ENCODE measurements at places on chromosomes 1 and 21. TPM values are rescaled to one million over a fixed set of nuclear protein-coding genes. Genes with fewer than 3 reads are reported as not detected.

DNA sequence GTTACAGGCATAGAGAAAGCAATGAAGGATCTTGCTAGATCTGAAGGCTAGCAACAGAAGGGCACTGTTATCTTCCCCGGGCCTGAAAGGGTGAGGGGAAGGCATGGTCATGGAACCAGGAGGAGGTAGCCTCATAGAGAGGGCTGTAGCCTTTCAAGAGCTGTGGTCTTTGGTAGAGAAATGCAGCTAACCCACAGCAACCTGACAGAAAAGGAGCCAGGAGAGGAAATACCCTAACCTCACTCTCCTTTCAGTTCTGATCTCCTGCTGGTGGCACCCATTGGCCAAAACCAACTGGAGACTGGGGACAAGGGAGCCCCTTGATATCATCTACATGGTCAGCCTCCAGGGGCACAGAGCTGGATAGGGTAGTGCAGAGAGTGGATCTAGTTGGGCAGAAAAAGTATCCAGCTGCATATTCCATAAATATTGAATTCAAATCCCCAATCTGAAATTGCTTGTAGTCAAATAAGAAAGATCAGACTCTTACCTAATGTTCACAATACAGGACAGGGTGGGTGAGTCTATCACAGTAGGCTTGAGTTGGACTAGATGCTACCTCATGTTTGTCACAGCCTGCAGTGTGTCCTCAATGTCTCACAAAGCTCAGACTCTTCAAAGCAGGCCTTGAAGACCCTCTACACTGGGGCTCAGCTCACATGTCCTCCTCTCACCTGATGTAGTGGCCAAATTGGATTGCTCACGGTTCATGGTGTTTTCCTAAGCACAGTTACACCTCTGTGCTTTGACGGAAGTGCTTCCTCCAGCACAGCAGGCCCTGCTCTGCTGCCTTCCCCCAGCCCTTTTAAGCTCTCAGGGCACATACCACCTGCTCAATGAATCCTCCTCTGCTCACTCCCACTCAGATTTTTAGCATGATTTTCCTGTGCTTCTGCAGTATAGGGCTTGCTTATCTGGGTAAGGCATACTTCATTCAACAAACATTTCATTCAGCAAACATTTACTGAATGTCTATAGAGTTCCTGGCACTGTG, 74.1 kb upstream of the JUN start:
- DNase-seq, result peak; percentile 72

GRCh38 chr1:205285381-205286101, 36.0 kb downstream of the NUAK2 start:
- DNase-seq, result peak; percentile 75

GRCh38 chr1:42312576-42313212, 22.3 kb downstream of the FOXJ3 start:
- DNase-seq, result peak; percentile 49

DNA sequence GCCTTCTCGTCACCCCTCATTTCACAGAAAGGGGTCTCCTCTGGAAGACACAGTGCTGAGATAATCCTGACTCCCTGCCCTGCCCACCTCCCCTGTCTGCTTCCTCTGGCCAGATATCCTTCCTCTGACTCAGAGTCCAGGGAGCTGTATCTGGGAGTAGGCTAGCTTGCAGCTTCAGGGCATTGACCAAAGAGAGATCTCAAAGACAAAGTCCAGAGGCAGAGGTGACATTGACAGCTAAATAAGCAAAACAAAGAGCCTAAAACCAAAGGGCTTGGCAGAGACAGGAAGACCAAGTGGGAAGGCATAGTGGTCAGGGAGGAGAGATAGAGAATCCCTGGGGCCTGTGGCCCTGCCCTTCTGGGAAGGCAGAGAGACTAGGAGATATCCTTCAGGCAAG, 64.9 kb downstream of the TNR start:
- DNase-seq, result no peak

Gene WNT9A
- total RNA-seq, result 3.2 TPM

DNA sequence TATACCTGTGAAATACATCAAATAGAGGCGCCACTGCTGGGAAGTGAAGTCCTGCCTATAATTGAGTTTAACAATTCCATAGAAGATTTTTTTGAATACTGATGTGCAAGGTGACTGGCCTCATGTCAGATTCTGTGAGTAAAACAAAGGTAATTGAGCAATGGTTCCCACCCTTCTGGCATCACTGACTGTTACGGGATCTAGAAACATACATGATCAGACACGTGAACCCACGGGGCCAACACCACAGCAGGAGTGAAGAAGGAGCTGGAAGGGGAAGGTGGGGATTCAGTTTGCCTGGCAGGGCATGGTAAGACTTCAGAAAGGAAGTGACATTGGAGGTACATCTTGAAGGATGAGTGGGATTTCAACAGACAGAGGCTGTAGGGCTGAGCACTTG, 270.2 kb downstream of the DISC1 start:
- no peak for DNase-seq

DNA sequence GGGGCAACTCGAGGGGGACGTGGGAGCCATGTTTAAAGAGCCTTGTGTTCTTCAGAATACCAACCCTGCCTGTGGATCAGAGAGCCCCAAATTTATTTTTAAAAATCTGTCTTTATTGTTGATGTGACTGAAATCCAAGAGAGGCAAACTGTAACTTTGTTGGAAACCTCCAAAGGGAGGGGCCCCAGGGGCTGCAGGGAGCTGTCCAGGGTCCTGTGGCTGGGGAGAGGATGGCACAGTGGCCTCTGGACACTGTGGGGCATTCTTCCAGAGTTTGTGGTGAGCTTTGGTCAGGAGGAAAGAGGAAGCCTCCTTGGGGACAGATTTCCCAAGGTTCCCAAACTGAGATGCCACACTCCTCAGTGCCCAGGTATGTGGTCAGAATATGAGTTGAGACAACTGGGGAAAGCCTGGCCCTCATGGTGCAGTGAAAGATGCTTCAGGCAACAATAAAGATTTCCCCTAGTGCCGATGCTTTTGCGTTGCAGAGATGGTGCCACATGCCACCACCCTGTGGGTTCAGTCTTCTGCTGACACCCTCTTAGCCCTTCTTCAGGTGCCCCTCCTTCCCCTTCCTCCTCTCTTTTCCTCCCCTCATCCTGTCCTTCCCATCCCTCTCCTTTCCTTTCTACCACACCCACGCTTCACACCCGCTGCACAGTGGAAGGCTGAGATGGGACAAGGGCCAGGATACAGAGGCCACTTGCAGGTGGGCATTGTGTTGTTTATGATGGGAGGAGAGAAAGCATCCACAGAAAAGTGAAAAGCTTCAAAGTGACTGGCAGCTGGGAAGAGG, 122.1 kb downstream of the UCK2 start:
- no peak for DNase-seq

GRCh38 chr1:117365350-117366176, 1.7 kb upstream of the MAN1A2 start:
- peak; percentile 14 for DNase-seq

GRCh38 chr1:201028461-201028889, 5.0 kb upstream of the KIF21B start:
- no peak for DNase-seq

GRCh38 chr1:168093616-168094015, 43.1 kb downstream of the GPR161 start:
- DNase-seq, result no peak

Gene LHX8
- 0.22 TPM for total RNA-seq
